ENCODE measurements at places on chromosomes 16 and 17.

- no peak for DNase-seq
Measured at GRCh38 chr16:17235147-17235815, 235.5 kb downstream of the XYLT1 start.

GRCh38 chr16:88533932-88534637 lies 36.1 kb upstream of the ZC3H18 start:
- DNase-seq = peak; percentile 88

DNA sequence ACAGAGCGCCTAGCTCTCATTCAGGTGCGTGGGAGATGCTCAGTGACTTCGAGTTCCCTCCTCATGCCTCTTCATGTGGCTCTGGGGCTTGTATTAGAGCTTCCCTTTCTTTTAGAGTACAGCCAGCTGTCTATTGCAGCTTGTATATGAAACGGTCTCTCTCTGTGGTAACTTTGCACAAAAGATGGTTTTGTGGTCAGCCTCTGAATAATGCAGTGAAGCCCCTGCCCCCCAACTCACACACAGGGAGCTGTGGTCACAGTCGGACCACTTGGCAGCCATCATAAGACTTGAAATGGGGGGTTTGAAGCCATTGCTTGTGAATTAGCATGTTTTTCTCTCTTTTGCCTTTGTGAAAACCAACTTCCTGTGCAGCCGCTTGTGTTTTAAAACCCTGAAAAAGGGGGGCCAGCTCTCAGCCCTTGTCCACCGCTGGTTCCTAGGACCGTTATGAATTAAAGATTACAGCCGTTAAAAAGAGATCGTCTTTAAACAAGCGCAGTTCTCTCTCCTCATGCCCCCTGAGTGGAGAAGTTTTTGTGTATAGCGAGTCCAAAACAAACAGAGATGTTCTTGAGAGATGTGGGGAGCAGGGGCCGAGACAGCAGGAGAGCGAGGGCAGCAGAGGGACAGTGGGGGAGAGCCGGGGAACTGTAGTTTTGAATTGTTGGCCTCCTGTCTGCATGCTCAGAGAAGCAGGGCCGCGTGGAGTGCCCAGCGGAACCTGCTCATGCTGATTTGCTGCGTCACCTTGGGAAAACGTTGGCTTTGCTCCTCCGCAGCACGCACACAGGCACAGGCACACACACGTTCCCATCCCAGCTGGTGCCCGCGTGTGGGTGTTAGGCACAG lies 199.0 kb downstream of the MSI2 start:
- DNase-seq = peak; percentile 82

DNA sequence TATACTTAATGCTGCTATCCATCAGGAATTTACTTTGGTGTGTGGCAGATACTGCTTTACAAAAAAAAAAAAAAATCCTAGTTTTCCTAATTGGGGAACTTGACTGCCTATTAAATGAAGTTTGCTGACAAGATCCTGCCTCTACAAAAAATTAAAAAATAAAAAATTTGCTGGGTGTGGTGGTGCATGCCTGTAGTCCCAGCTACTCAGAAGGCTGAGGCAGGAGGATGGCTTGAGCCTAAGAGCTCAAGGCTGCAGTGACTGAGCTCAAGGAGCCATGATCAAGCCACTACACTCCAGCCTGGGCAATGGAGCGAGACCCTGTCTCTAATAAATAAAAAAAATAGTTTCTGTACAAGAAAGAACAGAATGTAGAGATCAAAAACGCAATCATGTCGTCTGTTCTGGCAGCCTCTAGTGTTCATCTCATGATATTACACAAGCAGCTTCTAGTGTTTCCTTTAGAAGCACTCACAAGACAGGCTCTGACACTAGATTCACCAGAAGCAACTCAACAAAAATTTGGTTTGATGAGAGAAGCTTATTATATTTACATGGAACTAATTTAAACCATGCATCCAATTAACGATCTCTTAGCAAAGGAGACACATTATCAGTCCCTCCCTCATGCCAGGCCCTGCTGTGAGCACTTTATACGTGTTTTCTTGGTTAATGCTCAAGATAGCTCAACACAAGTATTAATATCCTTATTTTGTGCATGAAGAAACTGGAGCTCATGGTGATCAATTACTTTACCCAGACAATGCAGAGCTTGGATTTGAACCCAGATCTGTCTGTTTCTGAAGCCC lies 6.8 kb upstream of the KRTAP17-1 start:
- peak; percentile 44 for DNase-seq

GRCh38 chr17:29390851-29391631 lies 878 bp downstream of the TAOK1 start:
- peak; percentile 24 for DNase-seq

- DNase-seq = no peak
Measured at GRCh38 chr16:59849716-59850115, 1115.6 kb upstream of the GOT2 start.

DNA sequence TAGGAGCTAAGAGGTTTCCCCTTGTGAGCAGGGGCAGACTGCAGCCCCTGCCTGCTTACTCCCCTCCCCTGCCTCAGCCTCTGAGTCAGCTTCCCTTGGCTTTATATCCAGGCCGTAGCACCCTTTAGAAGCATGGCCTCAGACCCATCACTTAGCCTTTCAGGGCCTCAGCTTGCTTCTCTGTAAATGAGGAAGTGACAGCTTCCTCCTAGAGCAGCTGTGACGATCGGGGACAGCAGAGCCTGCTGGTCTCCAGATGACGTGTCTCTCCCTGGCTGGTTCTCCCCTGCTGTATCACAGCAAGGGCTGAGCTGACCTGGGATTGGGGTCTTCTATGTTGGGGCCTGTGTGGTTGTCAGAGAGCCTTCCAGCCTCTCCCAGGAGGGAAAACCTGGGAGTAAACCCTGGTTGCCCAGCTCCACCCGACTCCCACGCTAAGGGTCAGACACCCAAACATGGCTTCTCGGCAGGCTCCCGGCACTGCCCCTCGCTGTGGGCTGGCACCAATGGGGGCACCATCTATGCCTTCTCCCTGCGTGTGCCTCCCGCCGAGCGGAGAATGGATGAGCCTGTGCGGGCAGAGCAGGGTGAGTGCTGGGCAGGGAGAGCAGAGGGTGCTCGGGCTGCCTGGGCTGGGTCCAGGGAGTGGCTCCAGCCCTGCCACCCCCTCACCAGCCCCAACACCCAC lies 16.3 kb upstream of the MYO15B start:
- DNase-seq = no peak

DNA sequence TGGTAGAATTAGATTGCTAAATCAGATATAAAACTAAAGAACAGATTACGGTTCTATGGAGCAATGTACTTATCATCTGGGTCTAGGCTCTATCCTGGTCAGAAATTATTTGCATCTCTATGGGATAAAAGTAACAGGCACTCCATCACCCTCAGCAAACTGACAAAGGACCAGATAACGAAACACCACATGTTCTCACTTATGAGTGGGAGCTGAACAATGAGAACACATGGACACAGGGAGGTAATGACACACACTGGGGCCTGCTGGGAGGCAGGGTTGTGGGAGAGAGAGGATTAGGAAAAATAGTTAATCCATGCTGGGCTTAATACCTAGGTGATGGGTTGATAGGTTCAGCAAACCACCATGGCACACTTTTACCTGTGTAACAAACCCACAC lies 61.9 kb downstream of the MPHOSPH6 start:
- DNase-seq = no peak

DNA sequence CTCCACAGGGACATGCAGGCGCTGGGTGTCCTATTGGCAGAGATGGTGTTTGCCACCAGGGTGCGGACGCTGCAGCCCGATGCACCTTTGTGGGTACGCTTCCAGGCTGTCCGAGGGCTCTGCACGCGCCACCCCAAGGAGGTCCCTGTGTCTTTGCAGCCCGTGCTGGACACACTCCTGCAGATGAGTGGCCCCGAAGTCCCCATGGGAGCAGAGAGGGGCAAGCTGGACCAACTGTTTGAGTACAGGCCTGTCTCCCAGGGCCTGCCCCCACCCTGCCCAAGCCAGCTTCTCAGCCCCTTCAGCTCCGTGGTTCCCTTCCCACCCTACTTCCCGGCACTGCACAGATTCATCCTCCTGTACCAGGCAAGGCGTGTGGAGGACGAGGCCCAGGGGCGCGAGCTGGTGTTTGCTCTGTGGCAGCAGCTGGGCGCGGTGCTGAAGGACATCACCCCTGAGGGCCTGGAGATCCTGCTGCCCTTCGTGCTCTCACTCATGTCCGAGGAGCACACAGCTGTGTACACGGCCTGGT lies 2.8 kb downstream of the WDR81 start:
- DNase-seq = no peak

GRCh38 chr17:59110973-59111372 lies 4.3 kb upstream of the TRIM37 start:
- no peak for DNase-seq

DNA sequence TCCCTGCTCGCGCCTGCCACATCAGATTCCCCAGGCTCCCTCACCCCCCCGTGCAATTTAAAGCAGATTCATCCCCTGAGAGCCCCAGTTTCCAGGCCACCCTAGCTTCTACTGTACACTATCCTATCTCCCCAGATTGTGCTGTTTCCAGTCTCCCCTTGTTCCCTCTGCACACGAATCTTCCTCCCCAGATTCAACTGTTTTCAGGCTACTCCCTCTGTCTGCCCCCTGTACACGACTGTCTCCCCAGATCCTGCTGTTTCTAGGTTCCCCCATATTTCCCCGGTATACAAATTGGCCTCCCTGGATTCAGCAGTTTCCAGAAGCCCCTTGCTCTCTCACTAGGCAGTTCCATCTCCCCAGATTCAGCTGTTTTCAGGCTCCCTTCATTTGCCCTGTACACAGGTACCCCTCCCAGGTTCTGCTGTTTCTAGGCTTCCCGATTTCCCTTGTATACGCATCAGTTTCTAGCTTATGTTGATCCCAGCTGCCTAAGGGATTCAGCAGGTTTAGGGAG lies 22.9 kb downstream of the COPZ2 start:
- no peak for DNase-seq

GRCh38 chr17:61206922-61207321 lies 192.7 kb upstream of the TBX2 start:
- DNase-seq = no peak

DNA sequence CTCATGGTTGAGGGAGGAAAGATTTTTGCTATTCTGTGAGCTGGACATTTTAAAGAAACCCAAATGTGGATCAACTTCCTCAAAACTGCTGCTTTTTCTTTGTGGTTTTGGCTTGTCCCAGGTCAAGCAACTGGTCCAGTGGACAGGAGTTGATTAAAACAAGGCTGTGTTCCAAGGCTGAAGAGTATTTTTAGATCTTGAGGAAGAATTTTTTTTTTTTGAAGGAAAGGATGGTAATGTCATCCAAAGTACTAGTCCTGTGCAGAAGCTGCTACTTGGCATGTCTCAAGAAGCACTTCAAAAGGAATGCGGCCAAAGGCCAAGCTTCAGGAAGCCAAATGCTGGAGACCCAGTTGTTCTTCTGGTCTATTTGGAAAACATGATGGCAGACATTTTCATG lies 8.0 kb upstream of the MYH2 start:
- no peak for DNase-seq

GRCh38 chr17:73482251-73482716 lies 162.0 kb downstream of the SDK2 start:
- DNase-seq = no peak

DNA sequence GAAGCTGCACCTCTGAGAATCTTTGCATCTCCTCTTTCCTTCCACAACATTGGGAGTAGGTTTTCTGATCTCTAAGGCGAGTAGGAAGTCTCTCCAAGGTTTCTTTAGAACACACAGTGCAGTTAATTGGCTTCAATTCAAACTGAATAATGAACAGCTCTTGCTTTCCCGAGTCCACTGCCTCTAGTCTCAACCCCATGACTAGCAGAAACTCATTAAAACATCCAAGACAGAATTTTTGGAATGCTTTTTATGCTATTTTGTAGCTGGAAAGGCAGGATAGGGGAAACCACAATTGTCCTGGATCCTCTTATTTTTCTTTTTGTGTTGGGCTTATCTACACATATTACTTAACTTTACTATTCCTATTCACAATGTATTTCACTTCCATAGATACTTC lies 206.6 kb downstream of the CDH8 start:
- DNase-seq = no peak

GRCh38 chr16:59905606-59906005 lies 1171.5 kb upstream of the GOT2 start:
- DNase-seq = no peak

DNA sequence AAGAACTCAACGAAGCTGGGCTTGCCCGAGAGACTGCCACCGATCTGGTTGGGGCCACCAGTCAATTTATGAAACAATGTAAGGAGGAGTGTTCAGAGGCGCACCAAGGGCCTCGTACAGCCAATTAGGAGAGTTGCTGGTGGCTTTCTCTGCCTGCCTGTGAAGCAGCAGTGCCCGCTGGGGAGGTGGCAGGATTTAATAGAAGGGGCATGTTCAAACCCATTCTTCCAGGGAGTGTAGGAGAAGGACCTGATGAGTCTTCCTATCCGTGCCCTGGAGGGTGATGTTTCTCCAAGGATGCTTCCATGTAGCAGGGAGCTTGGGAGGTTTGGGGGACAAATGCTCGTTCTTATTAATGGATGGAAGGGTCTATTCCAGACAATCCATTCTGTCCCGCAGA lies 178.4 kb downstream of the CCDC182 start:
- no peak for DNase-seq

GRCh38 chr16:62620275-62620674 lies 584.0 kb upstream of the CDH8 start:
- DNase-seq = no peak

DNA sequence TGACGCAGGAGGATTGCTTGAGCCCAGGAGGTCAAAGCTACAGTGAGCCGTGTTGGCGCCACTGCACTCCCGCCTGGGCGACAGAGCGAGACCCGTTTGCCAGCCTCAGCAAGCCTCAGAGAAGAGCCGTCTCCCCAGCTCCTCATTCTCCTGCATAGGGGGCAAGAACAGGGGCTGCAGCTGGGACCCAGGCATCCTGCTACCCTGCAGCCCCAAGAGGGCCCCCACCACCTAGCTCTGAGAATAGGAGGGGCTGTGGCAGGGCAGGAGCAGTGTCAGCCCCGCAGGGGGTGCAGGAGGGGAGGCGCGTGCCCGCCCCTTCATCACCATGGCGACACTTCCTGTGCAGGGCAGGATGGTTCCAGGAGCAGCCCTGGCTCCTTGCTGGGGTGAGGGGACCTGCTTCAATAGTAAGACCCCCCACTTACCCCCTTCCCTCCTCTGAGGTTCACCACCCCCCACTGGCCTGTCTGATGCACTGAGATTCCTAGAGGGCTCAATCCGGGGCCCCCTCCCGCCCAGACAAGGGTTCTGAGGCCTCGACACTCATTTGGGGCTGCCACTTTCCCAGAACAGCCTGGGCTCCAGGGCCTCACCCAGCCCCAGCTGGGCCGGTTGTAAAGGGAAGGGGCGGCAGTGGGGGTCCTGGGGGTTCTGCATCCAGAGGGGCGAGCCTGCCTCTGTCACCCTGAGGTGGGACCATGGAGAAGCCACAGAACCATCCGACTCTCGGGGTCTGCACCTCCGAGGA lies 20.2 kb downstream of the VASN start:
- DNase-seq = no peak

All from activated CD4-positive, alpha-beta T cell treated with anti-CD3 and anti-CD28 coated beads, Interleukin-10, Interleukin-2, amounts not matched to agents 100 ng/mL and 50 ng/mL, durations not matched to agents 16 hours and 8 hours (primary cell).